ENCODE measurements at places on chromosomes 2 and 18.

- DNase-seq = no peak
Observed at GRCh38 chr2:67400560-67401485, 3.7 kb downstream of the ETAA1 start.

GRCh38 chr18:22542406-22542835 lies 124.7 kb upstream of the CTAGE1 start:
- DNase-seq = no peak

DNA sequence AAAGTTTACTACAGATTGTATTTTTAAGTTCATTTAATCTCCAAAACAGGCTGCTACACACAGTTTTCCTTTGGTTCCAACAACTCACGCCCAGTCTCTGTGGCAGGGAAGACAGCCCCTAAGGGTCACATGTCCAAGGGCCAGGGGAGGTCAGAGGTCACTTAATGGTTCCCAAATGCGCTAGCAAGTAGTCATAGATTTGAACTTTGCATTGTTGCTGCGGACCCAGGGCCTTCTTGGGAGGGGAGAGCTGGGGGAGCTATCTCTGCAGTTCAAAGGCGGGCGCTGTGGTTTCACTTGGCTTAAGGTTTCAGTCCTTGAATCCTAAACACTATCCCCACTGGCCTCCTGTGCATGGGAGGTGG lies 74.8 kb upstream of the ZNF532 start:
- DNase-seq = no peak

GRCh38 chr2:143264851-143265250 lies 135.6 kb downstream of the ARHGAP15 start:
- no peak for DNase-seq

GRCh38 chr2:173164396-173164795 lies 88.8 kb downstream of the MAP3K20 start:
- DNase-seq = no peak

GRCh38 chr2:195563857-195564512 lies 93.0 kb upstream of the SLC39A10 start:
- DNase-seq = no peak

GRCh38 chr2:240198226-240198625 lies 57.8 kb upstream of the OTOS start:
- no peak for DNase-seq

GRCh38 chr18:245282-245847 lies 22.5 kb downstream of the THOC1 start:
- no peak for DNase-seq

DNA sequence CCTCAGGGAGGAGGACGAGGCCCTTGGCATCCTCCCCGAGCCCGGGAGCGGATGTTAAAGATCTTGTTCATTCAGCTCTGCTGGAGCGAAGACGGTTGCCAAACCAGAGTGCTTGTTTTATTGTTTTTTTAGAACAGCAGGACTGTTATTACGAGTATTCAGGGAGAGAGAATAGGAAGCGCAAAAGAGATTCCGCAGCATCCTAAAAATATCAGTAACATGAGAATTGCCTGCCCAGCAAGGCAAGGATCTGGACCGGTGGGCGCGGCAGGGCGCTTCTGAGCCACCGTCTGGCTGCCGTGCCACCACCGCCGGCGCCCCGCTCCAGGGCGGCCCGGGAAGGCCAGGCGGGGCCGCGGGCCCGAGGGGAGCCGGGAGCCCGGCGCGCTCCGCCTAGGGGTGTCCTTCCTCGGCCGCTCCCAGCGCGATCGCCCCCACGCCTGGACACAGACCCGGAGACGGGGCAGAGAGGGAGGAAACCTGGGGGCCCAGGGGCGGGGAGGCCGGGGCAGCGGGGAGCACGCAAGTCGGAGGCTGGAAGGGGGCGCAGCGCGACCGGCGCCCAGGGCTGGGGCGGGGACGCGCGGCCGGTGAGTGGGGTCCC lies 843 bp downstream of the CYS1 start:
- DNase-seq = no peak

Data from hematopoietic multipotent progenitor cell treated with erythropoietin and hydrocortisone succinate and interleukin-3 and kit ligand, for 17 days (in vitro differentiated cells).